Activated T-cell treated with anti-CD3 and anti-CD28 coated beads, Interleukin-2, amount 50 U/mL, for 24 hours (primary cell): ENCODE measurements at places on chromosomes 13 and 19.

GRCh38 chr19:46351241-46352041 is 4.6 kb downstream of the PPP5C start:
- peak; percentile 40 for DNase-seq

GRCh38 chr19:42030645-42031440 is 36.8 kb upstream of the ATP1A3 start:
- no peak for DNase-seq

DNA sequence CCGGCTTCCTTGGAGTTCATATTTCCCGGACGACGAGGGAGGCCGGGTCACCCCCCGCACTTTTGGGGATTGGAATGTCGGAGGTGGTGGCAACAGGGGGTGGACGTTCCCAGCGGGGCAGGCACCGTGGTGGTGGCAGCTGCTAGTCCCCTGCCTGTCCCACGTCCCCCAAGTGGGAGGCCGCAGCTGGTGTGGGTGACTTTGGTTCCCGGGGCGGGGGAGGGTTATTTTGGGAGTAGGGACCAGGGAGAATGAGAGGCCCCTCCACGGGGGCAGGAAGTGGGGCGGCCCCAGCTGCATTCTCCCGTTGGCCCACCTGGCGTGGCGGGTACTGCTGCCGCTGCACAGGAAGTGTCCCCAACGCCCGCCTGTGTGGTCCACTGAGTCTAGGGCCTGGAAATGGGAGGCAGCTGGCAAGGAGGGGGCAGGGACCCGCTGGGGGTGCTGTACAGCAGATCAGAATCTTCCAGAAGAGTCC is 11.1 kb upstream of the PLIN3 start:
- peak; percentile 41 for DNase-seq

GRCh38 chr13:79353693-79354092 is 52.4 kb downstream of the RBM26 start:
- no peak for DNase-seq

DNA sequence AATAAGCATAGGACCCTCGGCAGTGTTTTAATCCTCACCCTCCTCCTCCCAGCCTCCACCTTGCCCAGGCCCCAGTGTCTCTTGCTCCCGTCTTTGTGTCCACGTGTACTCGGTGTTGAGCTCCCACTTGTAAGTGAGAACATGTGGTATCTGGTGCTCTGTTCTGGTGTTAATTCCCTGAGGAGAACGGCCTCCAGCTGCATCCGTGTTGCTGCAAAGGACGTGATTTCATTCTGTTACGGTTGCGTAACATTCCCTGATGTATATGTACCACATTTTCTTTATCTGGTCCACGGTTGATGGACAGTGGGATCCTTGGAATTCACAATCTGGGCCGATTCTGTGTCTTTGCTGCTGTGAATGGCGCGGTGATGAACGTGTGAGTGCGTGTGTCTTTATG is 44.7 kb upstream of the TFDP1 start:
- DNase-seq, result no peak

DNA sequence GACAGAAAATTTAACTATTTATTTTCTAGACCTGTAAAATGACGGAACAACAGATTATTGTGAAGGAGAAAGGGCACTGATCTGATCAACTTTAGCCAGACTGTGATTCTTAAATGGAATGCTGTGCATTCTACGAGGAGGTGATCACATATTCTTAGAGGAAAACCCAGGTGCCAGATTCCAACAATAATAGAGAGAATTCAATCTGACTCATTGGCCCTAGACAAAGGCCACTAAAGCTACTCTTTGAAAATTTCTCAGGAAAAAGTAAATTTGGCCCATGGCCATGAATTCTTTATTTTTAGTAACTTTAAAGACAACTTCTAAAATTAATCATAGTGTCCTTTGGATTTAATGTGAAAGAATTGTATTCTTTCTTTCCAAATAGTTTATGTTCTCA is 58.6 kb upstream of the POSTN start:
- DNase-seq, result no peak

DNA sequence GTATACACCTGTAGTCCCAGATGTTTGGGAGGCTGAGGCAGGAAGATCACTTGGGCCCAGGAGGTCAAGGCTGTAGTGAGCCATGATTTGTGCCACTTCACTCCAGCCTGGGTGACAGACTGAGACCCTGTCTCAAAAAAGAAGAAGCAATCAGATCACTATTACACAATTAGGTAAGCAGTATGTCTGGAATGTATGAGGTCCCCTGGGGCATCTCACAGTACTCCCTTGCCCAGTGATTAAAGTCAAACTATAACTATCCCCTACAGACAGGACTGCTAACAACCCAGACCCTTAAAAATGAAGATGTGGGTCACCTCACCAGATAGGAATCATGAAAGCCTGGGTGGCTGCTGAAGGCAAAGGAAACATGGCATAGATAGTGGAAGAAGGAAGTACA is 9.4 kb upstream of the PAN3 start:
- DNase-seq, result no peak

GRCh38 chr13:51370116-51370515 is 30.6 kb downstream of the SERPINE3 start:
- no peak for DNase-seq

- DNase-seq, result no peak
Measured at GRCh38 chr13:39144941-39145533, 106.8 kb downstream of the NHLRC3 start.

DNA sequence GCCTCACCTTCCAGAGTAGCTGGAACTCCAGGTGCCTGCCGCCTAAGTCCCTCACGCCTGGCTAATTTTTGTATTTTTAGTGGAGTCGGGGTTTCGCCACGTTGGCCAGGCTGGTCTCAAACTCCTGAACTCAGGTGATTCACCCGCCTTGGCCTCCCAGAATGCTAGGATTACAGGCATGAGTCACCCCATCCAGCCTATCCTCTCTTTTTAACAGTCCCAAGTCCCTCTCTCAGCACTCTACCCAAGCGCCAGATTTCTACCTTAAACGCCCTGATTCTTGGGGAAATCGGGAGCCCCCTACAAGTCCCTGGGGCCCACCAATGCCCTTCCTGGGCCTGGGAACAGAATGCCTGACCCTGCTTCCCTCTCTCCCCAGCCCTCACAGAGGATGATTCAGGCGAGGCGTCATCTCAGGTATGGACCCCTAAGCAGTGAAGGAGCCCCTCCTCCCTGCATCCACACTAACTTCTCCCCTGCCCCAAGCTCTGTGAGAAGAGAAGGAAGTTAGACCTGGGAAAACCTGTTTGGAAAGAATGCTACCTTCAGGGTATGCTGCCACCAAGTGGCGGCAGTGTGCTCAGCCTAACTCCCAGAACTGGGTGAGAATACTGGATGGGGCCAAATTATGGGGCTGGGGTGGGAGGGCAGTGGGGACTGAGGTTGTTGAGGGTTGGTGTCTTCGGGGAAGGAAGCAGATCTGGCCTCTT is 20.8 kb upstream of the EBI3 start:
- no peak for DNase-seq

- no peak for DNase-seq
Measured at GRCh38 chr13:77384999-77385398, 58.1 kb upstream of the MYCBP2 start.

DNA sequence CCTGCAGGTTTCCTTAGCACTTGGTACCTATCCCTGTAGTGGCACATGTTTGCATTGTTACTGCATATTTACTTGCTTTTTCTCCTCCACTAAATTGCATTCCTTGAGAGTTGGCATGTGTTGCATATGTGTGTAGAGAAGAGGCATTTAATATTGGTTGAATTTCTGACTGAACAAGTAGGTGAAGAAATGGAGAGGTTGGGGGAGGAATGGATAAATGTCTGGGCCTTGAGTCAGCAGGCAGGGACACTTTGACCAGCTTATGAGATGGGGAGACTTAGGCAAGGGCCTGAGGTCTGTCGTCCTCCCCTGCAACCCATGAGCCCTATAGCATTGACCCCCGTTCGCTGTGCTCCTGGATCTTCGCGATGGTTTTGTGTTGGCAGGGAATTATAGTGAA is 2.0 kb upstream of the GPR18 start:
- DNase-seq, result no peak

DNA sequence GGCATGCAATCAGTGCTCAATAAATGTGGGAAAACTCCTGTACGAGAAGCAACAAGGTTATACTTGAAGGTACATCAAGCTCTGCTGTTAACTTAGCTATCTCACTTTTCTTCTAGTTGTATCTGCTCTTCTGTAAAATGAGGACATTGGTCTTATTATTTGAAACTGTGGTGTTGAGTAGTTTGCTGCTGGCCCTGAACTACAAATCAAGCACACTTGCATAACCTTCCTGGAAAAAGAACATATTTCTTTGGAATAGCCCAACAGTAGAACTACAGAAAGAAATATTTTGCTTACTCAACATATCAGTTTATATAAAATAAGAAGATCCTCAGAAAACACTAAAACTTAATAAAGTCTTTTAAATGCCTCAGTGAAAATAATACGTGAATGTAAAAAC is 203.0 kb downstream of the KCTD12 start:
- DNase-seq, result no peak

DNA sequence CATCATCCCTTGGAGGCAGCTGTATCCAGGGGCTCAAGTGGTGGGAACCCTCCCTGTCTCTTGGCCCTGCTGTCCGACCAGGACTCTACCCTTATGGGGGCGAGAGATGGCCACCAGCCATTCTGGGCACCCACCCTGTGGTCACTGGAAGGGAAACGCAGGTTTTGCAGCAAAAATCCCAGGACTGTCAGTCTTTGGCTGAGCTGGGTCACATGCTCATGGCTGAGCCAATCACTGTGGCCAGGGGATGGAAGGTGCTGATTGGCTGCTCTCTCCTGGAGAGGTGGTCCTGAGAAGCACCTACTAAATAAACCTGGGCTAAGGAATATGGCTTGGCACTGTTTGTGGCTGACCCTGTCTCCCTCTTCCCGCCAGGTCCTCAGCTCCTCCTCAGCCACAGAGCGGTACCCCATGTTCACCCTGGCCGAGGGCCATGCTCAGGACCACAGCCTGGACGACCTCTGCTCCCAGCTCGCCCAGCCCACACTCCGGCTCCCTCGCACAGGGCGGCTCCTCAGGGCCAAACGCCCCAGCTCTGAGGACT is 8.9 kb downstream of the ATG4D start:
- DNase-seq, result peak; percentile 59

DNA sequence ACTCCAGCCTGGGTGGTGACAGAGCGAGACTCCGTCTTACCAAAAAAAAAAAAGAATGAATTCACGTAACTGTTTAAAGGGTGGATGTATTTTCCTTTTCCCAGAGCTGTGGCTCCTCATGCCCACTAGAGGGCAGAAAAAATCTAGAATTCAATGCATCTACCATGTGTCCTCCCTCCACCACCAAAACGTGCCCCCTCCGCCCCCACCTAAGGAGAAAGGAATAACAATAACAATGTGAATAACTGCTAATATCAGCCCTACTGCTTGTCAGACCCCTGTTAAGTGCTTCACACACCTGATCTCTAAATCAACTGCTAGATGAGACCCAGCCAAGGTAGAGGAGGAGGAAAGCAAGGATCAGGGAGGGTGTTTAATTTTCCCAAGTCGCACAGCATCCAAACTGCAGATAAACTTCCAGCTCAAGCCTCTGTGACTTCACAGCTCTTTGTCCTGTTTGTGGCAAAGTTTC is 20.2 kb upstream of the PNMA8B start:
- no peak for DNase-seq

GRCh38 chr19:3565139-3565538 is 7.6 kb upstream of the HMG20B start:
- DNase-seq, result no peak

GRCh38 chr13:108214441-108215271 is 680 bp downstream of the LIG4 start:
- no peak for DNase-seq

DNA sequence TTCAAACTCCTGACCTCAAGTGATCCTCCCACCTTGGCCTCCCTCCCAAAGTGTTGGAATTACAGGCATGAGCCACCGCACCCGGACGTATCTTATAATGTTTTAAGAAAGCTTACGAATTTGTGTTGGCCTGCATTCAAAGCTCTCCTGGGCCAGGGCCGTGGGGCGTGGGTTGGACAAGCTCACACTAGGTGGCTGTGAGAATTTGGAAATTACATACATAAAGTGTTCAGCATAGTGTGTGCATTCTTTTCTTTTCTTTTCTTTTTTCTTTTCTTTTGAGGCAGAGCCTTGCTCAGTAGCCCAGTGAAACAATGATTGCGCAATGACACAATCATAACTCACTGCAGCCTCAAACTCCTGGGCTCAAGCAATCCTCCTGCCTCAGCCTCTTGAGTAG is 2.6 kb downstream of the ZSWIM4 start:
- no peak for DNase-seq

- no peak for DNase-seq
Measured at GRCh38 chr13:27570906-27571305, 49.4 kb downstream of the LNX2 start.

- peak; percentile 70 for DNase-seq
Measured at GRCh38 chr19:49157445-49158224, at the start of gene TRPM4. TRPM4 (plus strand) TSS chr19:49157792; CDS start chr19:49157867, 75 bp downstream.

DNA sequence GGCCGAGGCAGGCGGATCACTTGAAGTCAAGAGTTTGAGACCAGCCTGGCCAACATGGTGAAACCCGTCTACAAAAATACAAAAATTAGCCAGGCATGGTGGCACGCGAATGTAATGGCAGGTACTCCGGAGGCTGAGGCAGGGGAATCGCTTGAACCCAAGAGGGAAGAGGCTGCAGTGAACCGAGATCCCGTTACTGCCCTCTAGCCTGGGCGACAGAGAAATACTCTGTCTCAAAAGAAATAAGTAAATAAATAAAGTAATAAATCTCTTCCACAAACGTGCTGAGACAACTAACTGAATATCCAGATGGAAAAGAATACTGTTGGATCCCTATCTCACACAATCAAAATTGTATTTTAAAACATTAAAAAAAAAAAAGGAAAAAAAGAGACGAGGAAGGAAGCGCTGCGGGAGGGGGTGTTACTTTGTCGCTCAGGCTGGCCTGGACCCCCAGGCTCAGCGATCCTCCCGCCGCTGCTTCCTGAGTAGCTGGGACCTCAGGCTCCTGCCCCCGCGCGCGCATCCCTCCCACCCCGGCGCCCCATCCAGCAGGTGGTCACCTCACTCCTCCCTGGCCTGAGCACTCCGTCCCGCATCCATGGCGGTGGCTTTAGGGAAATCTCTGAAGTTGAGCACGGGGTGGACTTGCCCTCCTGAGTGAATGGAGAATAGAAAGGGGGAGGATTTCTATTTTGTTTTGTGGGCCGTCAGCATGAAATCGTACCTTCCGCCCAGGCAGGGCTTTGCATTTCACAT is 628 bp upstream of the ZNF813 start:
- no peak for DNase-seq

DNA sequence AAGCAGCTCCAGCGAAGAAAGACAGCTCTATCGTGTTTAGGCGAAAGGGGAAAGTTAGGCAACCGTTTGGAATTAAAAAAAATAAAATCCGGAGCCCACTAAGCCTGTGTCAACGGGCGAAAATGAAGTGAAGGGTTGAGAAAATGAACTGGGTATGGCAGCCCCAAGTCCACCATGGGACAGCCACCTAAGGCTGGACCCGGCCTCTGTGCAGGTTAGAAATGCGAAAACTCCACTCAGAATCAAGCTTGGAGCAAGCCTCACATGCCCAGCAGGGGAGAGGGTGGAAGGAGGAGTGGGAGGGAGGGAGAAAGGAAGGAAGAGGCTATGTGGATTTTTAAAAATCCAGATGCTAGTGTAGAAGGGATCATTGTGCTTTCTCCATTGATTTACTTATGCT is 101.2 kb downstream of the IRS2 start:
- DNase-seq, result no peak
